Suppressor macrophage (primary cell): ENCODE measurements at places on chromosomes 16 and 17.

GRCh38 chr17:44002141-44002848 is 2.1 kb upstream of the NAGS start:
- peak; percentile 50 for DNase-seq

- no peak for DNase-seq
Observed at GRCh38 chr17:58884161-58884560, 128.5 kb downstream of the PPM1E start.

- peak; percentile 8 for DNase-seq
Observed at GRCh38 chr16:72665701-72666100, 382.2 kb downstream of the ZFHX3 start.

DNA sequence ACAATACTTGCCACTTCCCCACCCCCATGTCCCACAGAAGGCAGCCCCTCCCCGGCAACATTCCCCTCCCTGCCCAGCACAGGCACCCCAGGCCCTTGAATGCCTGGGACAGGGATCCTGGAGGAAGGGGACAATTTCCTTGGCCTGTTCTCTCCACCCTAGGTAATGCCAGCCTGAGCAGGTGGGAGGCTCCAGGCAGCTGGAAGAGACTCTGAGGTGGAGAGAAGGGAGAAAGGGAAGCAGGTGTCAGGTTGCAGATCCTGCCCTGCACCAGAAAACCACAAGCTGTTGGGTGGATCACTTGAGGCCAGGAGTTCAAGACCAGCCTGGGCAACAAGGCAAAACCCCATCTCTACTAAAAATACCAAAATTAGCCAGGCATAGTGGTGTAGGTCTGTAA is 8.9 kb downstream of the MPP2 start:
- DNase-seq, result no peak

- DNase-seq, result no peak
Observed at GRCh38 chr17:13372432-13372831, 229.3 kb downstream of the HS3ST3A1 start.

DNA sequence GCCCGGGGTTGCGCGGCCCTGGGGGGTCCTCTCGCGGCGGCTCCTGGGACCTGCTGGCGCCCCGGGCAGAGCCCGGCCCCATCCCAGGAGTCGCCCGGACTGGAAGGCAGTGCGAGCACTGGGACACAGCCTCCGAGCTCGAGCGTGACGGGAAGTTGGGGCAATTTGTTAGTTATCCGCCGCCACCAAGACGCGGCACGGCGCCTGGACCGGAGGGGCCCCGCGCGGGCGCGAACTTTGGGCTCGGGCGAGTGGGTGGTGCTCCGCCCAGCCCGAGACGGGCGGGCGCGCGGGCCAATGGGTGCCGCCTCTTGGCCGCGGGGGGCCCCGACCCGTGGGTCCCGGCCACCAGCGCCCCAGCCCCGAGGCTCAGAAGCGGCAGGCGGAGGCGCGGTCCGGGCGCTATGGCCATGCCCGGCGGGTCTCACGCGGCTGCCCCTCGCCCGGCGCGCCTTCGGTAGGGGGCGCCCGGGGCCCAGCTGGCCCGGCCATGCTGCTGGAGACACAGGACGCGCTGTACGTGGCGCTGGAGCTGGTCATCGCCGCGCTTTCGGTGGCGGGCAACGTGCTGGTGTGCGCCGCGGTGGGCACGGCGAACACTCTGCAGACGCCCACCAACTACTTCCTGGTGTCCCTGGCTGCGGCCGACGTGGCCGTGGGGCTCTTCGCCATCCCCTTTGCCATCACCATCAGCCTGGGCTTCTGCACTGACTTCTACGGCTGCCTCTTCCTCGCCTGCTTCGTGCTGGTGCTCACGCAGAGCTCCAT is at the start of gene ADORA2B:
ADORA2B (plus strand) TSS at position 372 of the 768 bp plus-strand sequence; CDS start at position 491, 119 bp downstream.
- DNase-seq, result peak; percentile 77

DNA sequence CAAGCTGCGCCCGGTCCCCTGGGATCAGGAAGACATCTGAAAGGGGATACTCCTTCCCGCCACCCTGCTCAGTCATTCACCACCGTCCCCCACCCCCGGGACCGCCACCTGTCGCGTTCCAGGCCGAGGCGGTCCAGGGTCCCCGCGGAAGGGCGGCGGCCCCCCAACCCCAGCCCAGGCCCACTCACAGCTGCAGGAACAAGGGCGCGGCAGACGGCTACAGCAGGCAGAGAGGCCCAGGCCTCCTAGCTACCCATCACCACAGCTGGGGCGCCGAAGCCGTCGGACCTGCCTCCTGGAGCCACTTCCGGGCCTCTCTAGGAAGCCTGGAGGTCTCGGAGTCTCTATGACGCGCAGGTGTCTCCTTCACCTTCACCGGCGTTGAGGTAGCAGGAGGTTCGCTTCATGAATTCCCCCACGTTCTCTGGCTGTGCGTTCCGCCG is at the start of gene SDR42E1:
SDR42E1 (minus strand) TSS at position 272 of the 443 bp plus-strand sequence. CDS start 10,612 bp downstream, outside the sequence.
- DNase-seq, result no peak

DNA sequence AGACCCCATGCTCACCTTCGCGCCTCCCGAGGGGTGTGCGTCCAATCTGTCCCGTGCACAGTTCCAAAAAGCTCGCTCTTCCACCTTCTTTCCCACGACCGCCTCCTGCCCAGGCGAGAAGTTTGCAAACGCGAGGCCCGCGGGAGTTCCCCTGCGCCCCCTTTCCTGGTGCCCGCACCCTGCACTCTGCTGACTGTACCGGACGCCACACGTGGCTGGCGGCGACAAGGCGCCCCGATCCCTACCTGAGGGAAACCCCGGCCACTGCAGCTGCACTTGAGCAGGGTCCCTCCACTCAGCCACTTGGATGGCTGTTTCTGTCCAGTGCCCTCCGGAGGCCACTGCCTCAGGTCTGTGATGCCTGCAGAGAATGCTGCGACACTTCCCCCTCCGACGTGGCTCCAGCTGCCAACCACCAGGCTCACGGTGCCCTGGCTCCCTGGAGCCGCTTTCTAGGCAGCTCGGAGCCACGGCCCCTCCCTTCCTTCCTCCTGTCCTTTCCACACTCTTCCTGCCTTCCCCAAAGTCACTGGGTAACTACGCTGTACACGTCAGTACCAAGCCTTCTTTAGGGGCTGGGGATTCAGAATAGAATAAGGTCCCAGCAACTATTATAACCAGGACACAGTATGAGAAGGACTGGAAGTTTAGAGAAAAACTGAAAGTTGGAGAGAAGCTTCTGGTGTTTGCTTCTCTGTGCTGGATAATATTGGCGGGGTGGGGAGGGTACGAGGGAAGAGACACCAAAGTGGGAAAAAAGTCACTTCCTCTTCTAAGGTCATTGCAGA is at the start of gene MLKL:
MLKL (minus strand) TSS at position 425 of the 788 bp plus-strand sequence. CDS start 5,105 bp downstream, outside the sequence.
- peak; percentile 85 for DNase-seq

DNA sequence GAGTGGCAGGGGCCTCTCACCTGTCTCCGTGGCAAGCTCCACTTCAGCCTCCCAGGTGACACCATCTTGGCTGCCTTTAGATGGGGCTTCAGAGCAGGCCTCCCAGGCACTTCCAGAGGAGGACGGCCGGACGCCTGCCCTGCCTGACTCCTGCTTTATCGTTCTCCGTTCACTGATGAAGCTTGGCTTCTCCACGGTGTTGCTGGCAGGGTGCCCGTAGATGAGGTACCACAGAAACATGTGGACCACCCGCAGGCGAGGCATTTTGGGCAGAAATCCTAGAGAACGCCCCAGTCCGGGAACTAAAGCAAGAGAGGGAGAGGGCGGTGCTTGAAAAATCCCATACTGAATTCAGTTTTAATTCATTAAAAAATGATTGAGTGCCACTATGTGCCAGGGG is 54.5 kb downstream of the GTF3C1 start:
- DNase-seq, result no peak

DNA sequence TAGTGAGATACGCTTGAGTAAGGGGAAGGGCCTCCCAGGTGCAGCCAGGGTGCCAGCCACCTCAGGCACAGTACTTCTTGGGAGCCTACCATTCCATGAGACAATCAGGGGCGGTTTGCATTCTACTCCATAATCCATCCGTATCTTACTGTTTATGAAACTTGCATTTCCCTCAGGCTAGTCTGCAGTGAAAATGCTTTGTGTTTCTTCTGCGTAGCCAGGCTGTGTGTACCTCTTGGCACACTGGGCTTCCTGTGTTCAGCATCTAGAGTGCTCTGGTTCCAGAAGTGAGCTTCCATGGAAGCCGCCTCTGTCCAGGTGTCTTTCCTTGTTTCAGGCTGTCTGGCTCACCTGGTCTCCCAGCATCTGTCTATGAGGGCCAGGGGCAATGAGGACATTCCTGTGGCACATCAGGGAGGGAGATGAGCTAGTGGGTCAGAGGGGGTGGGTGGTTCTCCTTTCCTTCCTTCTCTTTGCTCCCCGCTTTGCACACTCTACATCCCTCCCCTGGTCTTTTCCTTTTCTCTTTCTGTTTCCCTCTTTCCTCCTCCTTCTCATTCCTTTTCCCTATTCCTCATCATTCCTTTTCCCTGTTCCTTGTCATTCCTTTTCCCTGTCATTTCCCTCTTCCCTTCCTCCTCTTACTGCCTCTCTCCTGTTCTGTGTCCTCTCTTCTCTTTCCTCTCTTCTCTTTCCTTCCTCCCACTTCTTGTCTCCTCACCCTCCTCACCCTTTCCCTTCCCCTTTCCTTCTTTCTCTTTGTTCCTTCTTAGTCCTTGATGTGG is 386.5 kb downstream of the CPPED1 start:
- DNase-seq, result no peak

DNA sequence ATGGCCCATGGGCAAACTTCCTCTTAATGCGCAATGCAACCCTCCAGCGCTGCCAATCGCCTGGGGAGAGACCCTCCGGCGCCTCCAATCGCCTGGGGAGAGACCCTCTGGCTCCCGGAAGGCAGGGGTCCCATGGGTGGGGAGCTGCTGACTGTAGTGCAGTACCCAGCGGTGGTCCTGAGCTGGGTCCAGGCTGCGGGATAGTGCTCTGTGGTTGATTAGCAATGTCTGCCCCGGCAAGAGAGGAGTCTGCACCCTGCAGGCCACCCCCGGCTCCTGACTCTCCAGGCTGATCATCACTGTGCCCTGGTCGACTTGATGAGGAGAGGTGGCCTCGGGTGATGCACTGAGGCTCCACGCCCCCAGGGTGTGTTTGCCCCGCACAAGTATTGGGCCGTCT is 44.6 kb upstream of the ZNF469 start:
- no peak for DNase-seq

DNA sequence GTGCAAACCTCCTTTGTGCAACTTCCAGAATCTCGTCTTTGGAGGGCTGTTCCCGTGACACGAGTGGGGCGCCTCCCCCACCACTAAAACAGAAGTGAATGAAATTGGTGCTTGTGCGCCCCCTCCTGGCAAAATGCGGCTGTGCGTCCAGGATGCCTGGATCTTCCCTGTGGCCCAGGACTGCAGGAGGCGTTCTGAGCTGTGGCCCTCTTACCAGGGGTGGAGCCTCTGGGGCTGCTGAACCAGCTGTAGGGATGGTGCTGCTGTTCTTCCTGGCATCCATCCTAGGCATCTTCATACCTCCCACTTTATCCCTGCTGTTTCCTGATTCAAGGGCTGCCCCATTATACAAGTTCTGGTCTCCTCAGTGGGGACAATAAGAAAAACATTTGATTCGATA is 18.5 kb upstream of the NAGLU start:
- DNase-seq, result peak; percentile 99

DNA sequence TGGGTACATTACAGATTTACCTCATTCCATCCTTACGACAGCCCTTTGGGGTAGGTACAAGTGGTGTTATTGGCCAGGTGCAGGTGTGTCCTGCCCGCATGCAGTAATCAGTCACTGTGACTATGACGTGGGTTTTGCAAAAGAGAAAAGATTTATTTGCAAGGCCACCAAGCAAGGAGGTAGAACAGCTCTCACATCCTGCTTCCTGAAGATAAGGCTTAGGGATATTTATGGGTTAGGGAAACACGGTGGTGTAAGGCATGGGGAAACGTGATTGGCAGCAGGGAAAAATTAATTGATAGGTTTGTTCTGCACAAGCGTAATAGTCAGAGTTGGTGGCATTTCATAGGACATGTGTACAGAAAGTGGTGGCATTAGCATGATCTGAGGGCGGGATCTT is 214.8 kb downstream of the PARN start:
- no peak for DNase-seq

GRCh38 chr16:8567355-8568230 is 22.7 kb downstream of the TMEM114 start:
- DNase-seq, result peak; percentile 96

- no peak for DNase-seq
Observed at GRCh38 chr16:29806641-29807425, 504 bp downstream of the MAZ start.

GRCh38 chr16:5835876-5836275 is 738.3 kb upstream of the EEF2KMT start:
- DNase-seq, result no peak

- DNase-seq, result no peak
Observed at GRCh38 chr17:50608700-50609379, 25.8 kb upstream of the ABCC3 start.

DNA sequence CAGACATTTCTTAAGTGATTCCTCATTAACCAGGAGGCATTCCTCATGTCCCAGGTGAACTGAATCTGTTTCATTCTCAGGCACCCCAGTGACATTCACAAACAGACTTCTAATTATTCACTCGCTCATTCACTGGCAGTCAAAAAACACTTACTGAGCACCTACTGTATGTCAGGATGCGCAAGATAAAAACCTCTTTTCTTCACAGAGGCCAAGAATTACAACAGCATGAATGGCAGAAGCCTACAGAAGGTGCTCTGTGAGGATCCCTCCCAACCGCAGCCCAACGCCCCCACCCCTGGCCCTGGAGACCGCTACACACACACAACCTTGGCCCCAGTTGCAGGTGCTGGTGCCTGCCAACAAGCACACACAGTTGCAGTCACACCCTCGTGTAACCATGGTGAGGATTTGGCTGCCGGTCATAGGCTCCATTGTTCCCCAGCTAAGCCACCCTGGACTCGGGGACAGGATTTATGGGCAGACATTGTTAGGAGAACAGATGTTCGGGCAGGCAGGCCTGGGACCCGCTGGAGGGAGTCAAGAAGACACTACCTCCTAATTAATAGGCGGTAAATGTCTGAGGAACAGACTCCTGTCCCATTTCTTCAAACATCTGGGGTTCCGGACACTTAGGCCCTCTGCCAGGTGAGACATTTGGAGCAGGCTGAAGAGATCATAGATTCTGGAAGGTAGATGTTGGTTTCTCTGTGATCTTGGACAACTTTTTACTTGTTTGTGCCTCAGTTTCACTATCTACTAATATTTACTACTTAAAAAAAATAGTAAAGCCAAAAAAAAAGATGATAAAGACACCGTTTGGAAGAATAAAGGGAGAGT is 43.2 kb downstream of the CUEDC1 start:
- no peak for DNase-seq

GRCh38 chr17:74832421-74832820 is 27.3 kb downstream of the GRIN2C start:
- DNase-seq, result no peak

DNA sequence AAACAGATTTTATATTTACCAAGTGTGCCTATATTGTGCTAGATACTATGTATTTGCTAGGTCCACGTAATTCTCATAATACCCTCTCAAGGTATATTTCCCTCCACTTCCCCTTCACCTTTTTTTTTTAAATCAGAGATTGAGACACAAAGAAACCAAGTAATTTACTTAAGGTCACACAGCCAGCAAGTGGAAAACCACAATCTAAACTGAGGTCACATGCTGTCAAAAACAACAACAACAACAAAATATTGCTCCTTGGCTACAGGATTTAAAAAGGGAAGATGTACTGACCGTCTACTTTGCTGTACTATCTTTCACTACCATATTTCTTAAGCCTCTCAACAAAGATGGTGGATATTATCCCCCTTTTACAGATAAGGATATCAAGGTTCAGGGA is 15.8 kb downstream of the BLMH start:
- DNase-seq, result no peak

GRCh38 chr16:67915831-67916723 is 15.6 kb downstream of the CTRL start:
- no peak for DNase-seq

- DNase-seq, result no peak
Observed at GRCh38 chr17:8044819-8045810, 6.3 kb downstream of the ALOX15B start.

GRCh38 chr16:58847902-58848661 is 114.0 kb upstream of the GOT2 start:
- no peak for DNase-seq
